ENCODE measurements at places on chromosomes 1 and 21.

- DNase-seq = no peak
Observed at GRCh38 chr1:20234788-20235535, 48.6 kb upstream of the PLA2G2C start.

GRCh38 chr1:233323718-233324117 is 3.8 kb upstream of the MAP3K21 start:
- DNase-seq = no peak

- DNase-seq = no peak
Observed at GRCh38 chr1:180560200-180560867, 1.6 kb downstream of the OVAAL start.

GRCh38 chr21:41932191-41932575 is 21.6 kb downstream of the C2CD2 start:
- DNase-seq = no peak

- peak; percentile 13 for DNase-seq
Observed at GRCh38 chr1:110874324-110875215, 1.6 kb downstream of the CD53 start.

GRCh38 chr21:28266061-28266460 is 726.6 kb downstream of the LTN1 start:
- no peak for DNase-seq

DNA sequence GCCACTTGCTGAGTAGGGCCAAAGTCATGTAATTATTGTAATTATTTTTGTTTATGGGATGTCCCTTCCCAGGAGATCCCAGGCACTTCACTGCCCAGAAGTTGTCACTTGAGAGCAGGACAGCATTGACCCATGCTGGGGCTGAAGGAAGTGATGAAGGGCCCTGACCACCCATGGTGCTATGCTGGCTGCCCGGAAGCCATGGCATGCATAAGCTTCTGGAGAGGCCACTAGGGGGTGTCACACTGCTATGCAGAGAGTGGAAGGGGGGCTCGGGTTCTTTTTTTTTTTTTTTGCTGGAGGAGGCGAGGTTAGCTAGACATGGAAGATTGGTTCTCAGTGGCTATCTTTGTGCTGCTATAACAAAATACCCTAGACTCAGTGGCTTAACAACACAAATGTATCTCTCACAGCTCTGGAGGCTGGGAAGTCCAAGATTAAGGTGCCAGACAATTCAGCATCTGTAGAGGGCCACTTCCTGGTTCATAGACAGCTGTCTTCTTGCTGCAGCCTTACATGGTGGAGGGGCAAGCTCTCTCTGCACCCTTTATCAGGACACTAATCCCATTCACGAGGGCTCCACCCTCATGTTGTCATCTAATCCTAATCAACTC is 84.9 kb downstream of the CNIH3 start:
- DNase-seq = no peak

GRCh38 chr21:34967509-34968289 is 81.4 kb downstream of the RUNX1 start:
- DNase-seq = peak; percentile 41

GRCh38 chr1:52635321-52636089 is 2.5 kb downstream of the SHISAL2A start:
- DNase-seq = no peak

DNA sequence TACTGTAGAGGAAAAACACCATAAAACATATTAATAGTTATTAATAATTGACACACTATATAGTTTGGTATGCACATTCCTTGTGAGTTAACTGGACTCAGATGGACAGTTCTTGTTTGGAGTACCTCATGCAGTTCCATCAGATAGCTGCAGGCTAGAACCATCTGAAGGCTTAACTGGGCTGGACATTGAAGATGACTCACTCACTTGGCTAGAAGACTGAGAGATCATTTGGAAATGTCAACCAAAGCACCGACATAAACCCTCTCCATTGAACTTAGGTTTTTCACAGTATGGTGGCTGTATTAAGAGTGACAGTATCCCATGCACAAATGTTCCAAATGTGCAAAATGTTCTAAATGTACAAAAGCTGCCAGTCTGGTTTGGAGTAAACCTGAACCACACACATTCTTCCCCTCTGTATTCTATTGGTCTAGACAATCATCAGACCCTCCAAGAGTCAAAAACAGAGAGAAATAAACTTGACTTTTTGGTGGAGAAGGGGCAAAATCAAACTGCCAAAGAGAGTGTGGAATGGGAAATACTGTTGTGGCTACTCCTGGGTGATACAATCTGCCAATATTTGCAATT is 708.4 kb downstream of the KCNT2 start:
- DNase-seq = no peak

- DNase-seq = no peak
Observed at GRCh38 chr1:157167437-157167836, 29.2 kb upstream of the ETV3 start.

DNA sequence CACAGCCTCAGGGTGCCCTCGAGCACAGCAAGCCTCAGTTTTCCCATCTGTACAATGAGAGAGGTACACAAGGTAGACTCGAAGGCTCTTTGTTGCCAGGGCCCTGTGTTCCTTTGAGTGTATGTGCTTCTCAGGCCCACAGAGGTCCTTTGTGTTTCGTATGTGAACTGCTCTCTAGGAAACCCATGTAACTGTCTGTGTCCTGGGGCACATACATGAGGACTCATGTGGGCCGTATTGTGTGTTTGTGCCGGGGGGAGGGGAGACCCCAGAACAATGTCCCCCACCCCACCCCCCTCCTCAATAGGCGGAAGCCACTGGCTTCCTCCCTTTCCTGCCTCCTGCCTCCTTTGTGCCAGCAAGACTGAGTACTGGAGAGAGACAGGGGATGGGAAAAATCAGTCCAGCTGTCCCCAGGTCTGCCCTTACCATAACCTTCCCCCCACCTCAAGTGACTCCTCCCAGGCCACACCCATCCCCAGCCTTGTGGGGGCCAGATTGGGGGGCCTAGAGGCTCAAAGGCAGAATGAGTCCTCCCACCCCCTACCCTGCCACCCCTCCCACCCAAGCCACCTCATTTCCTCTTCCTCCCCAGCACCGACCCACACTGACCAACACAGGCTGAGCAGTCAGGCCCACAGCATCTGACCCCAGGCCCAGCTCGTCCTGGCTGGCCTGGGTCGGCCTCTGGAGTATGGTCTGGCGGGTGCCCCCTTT is at the start of gene TIE1:
TIE1 (plus strand) TSS at position 605 of the 717 bp plus-strand sequence; CDS start at position 695, 90 bp downstream.
- DNase-seq = no peak

- no peak for DNase-seq
Observed at GRCh38 chr21:34274001-34274400, 89.8 kb upstream of the KCNE2 start.

- no peak for DNase-seq
Observed at GRCh38 chr1:58879464-58879863, 95.6 kb upstream of the JUN start.

DNA sequence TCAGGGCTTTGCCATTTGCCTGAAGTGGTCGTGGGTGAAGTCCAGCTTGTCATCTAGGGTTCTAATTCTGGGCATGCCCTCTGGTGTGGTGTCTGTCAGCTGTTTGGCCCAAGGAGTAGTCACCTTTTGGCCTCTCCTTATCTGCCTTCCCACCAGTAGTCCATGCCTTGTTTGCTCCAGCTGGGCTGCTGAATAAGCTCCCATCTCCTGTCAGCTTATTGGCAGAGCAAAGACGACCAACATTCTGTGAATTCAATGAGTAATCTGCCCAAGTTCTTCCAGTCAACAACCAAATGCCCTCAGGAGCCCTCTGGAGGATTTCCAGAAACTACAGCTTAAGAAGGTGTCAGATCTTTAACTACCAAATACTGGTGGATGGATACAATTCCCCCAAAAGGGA is 7.0 kb downstream of the BCAN start:
- no peak for DNase-seq

GRCh38 chr1:7491109-7491817 is 279.8 kb upstream of the VAMP3 start:
- no peak for DNase-seq

DNA sequence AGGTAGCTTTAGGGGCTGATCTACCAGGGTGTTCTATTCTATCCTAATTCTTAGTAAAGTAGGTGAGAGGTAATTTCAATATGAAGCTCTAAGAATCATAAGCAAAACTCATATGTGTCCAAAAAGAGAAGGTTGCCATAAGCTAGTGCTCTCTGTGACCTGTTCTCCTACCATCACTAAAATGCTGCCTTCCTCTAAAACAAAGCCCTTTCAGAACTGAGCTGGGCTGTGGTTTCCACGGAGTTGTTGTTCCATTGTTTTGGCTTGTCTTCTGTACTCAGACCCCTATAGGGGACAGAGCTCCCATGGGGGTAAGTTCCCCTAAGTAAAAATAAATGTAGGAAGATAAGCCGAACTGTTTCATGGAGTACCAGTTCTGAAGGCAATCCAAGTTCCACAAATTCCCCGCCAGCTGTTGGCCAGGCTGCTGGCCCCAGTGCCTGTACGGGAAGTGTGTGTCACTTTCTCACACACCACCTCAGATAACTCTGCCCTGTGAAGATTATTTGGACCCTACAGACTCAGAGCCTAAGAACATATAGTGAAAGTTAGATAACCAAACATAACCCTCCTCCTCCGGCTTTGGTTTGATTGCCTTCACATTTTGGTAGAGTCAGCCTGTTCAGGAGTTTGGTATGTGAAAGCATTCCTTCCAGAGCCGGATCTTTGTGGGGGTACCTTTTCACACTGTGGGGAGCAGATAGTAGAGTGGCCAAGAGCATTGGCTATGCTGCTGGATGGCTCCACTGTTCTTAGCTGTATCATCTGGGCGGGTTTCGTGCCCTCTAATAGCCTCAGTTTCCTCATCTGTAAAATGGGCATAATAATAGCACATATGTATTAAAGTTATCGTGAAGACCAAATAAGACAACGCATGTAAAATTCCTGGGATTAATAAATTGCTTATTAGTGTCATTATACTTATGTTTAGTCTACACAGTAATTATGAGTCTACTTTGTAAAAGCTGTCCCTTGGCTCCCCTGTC is 10.8 kb downstream of the DPT start:
- no peak for DNase-seq

DNA sequence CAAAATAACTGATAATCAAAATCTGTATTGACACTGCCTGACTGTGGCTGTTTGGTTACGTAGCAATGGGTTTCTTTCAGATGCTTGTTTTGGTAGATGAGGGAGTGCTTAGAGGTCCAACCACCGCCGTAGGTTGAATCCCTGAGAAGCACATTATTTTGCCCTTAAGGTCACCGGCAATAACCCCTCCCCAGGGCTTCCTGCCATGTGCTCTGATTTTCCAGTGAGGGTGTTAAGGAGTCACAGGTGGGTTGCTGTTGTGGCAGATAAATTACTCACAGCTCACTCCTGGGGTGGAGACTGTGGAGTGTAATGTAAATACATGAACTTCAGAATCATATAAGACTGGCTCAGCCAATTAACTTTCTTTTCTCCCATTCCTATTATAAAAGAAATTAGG is 81.5 kb upstream of the ZP4 start:
- no peak for DNase-seq

GRCh38 chr21:38741092-38741949 is 64.4 kb upstream of the ETS2 start:
- DNase-seq = no peak

DNA sequence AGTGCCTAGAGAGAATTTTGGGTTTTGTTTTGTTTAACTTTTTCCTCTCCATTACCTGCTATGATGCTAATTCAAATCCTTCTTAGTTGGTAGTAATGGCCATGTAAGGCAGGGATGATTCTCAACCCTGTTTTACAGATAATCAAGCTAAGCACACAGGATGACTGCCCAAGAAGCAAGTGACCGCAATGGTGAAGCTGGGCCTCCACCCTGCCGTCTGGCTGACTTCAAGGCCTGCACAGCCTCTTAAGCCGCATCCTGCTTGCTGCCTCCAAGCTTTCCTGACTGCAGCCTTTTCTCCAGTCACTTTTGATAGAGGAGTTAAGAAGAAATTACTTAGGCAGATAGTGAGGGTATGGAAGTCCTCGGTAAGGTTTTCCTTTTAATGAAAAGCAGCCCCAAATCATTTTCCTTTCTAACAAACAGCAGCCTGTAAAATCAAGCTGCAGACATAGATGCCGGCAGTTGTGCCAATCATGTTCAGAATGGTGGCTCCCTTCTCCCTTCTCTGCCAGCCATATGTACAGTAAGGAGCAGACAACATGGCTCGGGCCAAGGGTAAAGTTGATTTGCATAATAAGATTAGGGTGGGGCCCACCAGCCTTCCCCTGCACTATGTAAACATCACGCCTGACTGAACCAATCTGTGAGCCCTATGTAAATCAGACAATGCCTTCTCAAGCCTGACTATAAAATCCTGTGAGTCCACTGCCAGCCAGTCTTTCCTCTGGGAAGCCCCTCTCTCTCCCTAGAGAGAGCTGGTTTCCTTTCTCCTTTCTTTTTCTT is 8.8 kb upstream of the CTBS start:
- DNase-seq = no peak

GRCh38 chr1:74531796-74532195 is 19.4 kb upstream of the LRRC53 start:
- no peak for DNase-seq

DNA sequence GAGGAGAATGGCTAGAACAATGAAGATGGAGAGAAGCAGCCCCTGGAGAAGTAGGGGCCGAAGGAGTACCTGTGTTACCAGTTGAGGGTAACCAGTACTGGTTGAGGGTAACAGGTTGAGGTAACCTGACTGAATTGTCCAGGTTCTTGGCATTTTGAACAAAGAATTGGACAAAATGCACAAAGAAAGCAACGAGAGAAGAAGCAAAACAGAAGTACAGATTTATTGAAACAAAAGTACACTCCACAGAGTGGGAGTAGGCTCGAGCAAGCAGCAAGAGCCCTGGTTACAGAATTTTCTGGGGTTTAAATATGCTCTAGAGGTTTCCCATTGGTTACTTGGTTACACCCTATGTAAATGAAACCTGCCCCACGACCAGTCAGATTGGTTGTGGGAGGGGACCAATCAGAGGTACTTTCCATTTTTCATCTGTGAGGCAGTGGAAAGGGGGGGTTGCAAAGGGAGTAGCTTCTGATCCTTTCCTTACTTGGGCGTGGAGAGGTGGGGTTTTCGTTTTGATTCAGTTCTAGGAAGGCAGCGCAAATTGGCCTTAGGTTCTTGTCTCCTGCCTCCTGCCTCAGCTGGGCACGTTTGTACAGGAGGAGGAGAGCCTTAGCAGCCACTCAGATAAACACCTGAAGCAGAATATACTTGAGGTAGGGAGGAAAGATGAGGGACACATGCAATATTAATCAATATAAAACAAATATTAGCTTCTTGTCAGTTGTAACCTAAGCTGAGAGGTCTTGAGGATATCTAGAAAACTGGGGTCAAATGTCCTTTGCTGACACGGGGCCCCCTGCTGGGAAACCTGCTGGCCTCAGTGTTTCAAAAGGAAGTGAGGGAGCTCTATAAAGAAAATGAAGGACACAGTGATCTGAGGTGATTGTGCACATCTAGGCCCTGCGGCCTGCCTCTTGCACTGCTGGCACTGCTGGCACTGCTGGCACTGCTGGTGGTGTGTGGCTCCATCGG is 14.3 kb upstream of the LSM10 start:
- peak; percentile 45 for DNase-seq

Measured in activated T-helper 2 cell treated with anti-CD3 and anti-CD28 coated beads, Interferon-gamma antibody, Interleukin-2, Interleukin-4, amounts not matched to agents 10 μg/mL and 5 μg/mL and 100 μg/mL, durations not matched to agents 14 hours and 24 hours and 36 hours (primary cell).